Posterior vena cava (tissue), 2 donors: ENCODE measurements at places on chromosomes 4 and X. TPM values are rescaled to one million over a fixed set of nuclear protein-coding genes. Genes with fewer than 3 reads are reported as not detected.

ARL9 gene
- total RNA-seq: 0.48 TPM

AFF2 gene
- total RNA-seq: 10.5 TPM

MAGIX gene
- 1.3 TPM for total RNA-seq

SMIM10 gene
- total RNA-seq: 20.0 TPM

GPRASP1 gene
- 11.1 TPM for total RNA-seq

KLHL13 gene
- total RNA-seq: 10.3 TPM

HELT gene
- not detected for total RNA-seq

GASK1B gene
- total RNA-seq: 51.6 TPM

UGT8 gene
- total RNA-seq: 0.19 TPM

MXRA5 gene
- total RNA-seq: 6.3 TPM
